ENCODE measurements at places on chromosomes 5 and 9.
A peak's percentile ranks its signal among the peaks of the same experiment; 100 is the strongest.

GRCh38 chr5:27038476-27038875 lies at the start of gene CDH9:
Gene CDH9, minus strand, starts transcription at chr5:27038586. Its CDS starts 50,253 bp downstream, at chr5:26988333.
- DNase-seq = no peak

GRCh38 chr5:68494771-68495170 lies 279.2 kb downstream of the PIK3R1 start:
- DNase-seq = no peak

GRCh38 chr9:124894741-124895170 lies 32.8 kb downstream of the ARPC5L start:
- no peak for DNase-seq

DNA sequence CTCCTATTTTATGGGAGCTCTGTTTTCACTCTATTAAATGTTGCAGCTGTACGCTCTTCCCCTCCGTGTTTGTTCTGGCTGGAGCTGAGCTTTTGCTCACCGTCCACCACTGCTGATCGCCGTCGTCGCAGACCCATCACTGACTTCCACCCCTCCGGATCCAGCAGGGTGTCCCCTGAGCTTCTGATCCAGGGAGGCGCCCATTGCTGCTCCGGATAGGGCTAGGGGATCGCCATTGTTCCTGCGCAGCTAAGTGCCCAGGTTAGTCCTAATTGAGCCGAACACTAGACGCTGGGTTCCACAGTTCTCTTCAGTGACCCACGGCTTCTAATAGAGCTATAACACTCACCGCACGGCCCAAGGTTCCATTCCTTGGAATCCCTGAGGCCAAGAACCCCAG lies 96.2 kb upstream of the PRDM9 start:
- no peak for DNase-seq

DNA sequence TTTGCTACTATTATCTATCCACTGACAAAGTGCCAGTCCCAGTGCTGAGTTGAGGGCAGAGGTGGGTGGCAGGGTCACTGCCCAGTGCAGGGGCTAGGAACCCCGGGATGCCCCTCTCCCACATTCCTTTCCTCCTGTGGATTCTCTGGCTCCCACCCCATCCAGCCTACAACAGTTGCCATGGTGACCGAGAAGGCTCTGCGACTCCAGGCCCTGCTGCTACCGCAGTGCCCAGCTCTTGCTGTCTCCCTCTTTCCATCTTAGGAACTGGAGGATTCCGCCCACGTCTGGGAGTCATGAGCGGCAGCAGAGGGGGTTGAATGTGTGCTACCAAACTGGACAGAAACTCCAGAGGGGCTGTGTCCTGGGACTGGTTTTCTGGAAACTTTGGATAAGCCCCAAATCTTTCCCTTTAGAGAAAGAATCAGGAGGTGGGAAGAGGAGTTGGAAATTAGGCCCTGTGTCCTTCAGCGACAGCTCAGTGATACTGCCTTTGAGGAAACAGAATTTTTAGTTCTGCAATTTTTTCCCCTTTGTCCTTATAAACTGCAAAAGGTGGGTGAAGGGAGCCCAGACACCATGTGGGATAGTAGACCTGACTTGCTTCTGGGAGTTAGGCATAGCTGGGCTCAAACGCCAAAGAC lies 20.7 kb upstream of the C5orf47 start:
- no peak for DNase-seq

DNA sequence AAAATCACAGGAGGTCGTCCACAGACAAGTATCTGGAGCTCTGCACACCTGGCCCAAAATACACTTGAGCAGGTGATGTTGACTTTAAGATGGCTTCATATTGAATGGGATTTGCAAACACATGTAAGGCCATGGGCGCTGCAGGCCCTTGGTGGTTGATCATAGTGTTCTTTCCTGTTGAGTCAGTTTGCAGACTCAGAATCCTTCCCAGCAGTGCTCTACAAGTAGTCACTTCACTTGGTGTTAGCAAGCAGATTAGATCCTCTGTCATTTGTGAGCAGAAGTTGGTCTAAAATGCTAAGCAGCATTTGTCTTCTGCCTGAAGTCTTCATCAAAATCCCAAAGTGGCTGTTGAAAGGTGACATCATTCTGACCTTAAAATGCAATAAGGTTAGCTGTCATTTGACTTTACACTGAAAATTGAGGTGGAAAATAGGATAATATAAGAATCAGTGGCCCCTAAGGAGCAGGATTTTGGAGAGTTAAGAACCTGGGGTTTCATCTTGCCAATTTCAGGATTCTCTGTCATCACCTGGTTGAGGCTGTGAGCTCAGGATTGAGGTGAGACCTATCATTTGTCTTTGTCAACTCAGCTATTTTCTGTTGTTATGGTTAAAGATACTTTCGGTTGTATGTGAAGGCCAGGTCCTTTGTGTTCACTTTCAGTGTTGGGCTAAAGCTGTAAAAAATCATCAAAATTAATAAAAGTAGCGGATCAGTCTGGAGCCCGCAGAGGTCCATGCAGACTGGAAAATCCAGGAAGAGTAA lies 114.5 kb downstream of the LRRC70 start:
- DNase-seq = no peak

GRCh38 chr9:90546200-90546599 lies 96.4 kb downstream of the DIRAS2 start:
- DNase-seq = no peak

DNA sequence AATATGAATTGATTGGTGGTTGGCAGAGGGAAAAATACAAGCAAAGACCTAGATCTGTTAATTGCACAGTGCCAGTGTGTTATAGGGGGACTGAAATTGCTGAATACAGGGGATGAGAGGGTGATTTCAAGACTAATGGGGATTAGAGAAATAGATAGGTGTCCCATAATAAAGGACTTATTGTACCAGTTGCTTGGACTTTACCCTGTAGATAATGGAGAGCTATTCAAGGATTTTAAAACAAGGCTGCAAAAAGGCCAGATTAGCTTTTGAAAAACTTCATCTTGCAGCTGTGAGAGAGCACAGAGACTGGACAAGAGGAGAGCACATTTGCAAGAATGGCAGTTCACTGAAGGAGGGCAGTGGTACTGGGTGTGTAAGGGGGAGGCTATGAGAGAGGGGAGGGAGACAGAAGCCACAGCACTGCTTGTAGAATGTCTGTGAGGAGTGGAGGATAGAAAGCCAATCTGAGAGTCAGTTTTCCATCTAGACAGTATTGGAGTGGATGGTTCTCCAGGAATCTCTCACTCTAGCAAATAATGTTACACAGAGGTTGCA lies 28.8 kb upstream of the SCAMP1 start:
- no peak for DNase-seq

- DNase-seq = no peak
Observed at GRCh38 chr9:99105152-99106043, 485 bp downstream of the TGFBR1 start.

- DNase-seq = no peak
Observed at GRCh38 chr5:74400067-74400466, 240.5 kb downstream of the ENC1 start.

DNA sequence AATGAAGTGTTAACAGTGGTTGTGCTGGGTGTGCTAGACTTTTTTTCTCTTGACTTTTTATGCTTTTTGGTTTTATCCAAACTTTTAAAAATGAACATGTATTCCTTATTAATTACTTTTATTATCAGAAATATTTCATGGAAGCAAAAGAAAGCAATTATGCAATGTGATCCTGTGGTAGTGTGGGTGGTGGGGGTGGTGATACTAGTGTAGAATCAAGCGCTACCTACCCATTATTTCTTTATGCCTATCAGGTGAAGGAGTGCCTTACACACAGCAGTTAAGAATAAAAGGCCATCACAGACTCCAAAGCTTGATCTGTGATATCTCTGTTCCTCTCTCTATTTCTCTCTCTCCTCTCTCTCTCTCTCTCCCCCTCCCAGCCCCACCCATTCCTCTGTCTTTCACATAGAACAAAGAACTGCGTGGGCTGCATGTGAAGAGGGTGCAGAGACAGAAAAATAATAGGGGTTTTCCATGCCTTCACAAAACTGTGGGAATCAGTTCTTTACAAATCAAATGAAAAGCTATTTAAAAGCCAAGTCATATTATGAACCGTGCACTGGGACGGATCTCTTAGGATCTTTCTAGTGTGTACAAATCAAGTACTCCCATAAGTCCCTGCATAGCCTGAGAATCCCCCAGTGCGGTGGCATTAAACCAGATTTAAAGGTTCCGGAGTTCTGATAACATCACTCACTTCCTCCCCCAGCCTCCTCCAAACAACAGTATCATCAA lies 351.2 kb downstream of the RAB3C start:
- peak; percentile 3 for DNase-seq

GRCh38 chr9:1490341-1491232 lies 440.4 kb downstream of the DMRT2 start:
- DNase-seq = no peak

DNA sequence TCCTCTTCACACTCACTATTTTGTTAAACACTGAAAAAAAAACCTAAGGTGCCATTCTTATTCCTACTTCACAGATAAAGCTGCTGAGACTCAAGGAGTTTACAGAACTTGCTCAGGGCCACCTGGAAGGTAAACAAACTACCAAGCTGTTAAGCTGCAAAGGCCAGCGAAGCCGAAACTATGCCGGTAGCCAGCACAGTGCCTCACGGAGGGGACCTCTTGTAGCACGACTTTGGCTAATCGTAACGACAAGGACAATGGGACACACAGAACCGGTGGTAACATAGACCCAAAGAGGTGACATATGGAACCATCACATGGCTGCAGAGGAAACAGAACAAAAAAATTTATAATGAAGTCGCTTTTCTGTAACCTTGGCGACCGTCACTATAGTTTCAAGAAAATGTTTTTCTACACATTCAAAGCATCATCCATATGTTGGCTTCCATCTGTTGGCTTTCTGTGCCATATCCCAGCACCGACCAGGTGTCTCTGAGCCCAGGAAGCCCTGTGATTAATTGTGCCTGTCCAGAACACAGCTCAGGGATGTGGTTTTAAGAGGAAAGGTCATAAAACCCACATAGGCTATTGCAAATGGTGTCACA lies 60.3 kb downstream of the S1PR3 start:
- DNase-seq = no peak

DNA sequence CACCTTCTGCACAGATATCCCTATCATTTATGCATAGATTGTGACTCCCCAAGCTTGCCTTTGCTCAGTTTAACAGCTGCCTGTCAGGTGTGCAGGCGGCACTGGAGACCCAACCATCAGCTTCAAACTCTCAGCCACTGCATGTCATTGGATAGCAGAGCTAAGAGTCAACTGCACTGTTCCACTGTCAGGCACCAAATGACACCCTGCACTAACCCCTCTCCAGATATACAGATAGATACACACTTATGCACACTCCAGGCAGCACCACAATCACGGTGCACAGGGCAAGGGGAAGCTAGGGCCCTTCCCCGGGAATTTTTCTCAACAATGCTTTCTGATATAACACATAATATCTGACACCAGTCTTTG lies 142.3 kb downstream of the BNC2 start:
- no peak for DNase-seq

- no peak for DNase-seq
Observed at GRCh38 chr5:14743601-14744295, 79.2 kb downstream of the OTULIN start.

DNA sequence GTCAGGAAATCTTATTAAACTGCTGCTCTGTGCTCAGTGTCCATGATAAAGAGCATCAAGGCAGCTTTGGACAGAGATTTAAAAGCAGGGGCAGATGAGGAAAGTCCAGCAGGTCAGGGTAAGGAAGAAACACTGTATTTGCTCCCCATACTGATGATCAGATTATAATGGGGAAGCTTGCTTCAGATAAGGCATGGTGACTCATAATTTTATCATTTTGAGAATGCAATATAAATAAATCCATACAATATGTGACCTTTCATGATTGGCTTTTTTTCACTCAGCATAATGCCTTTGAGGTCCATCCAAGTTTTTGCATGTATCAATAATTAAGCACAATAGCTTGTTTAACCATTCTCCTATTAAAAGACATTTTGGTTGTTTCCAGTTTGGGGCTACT lies 48.1 kb upstream of the LHFPL2 start:
- no peak for DNase-seq

- no peak for DNase-seq
Observed at GRCh38 chr9:72600671-72601070, 79.3 kb downstream of the TMC1 start.

DNA sequence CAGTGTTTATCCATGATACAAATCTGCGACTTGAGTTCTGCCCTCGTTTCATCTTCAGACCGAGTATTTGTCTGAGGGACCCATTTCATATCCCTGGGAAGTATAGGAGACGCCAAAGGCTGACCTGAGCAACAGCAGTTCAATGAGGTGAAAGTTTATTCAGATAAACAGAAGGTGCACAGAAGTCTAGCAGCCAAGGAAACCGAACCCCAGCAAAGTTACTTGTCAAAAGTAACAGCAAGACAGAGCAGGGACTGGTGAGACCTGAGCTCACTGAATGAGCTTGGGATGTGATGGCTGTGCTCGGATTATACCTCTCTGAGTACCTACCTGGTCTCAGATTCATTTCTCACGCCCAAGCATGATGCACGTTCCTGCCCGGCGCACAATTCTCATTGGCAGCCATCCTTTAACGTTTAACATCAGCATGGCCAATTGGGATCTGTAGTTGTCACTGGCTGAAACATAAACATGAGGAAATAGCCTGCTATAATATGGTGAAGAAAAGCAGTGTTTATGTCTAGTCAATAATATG lies 599 bp downstream of the LYRM7 start:
- no peak for DNase-seq

GRCh38 chr9:113695440-113695851 lies 180.7 kb upstream of the ZNF618 start:
- DNase-seq = no peak

DNA sequence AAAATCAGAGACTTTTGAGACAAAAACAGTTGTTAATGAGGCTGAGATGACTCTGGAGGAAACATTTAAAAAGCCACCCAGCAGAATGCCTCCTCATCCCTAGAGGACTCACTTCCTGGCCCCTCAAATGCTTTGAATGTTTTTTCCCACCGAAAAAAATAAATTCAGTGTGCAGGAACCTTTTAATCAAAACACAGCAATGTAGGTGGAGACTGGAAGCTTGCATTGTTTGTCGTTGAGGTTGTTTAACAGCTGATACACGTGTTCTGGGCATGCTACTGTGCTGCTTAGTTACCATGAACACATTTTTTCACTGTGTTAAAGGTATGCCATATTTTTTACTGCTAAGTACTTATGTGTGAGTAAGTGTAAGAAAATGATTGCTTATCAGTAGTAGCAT lies 65.7 kb upstream of the ADCY2 start:
- DNase-seq = no peak

- DNase-seq = no peak
Observed at GRCh38 chr5:15938186-15938585, 241.4 kb downstream of the MARCHF11 start.

GRCh38 chr9:136470792-136471469 lies 11.9 kb downstream of the SEC16A start:
- DNase-seq = no peak

Measured in stimulated activated CD4-positive, alpha-beta T cell treated with anti-CD3 and anti-CD28 coated beads, Interleukin-1b, Interleukin-23, amount 100 ng/mL, for 4 hours (primary cell).